ENCODE measurements at places on chromosomes 12 and 14.

DNA sequence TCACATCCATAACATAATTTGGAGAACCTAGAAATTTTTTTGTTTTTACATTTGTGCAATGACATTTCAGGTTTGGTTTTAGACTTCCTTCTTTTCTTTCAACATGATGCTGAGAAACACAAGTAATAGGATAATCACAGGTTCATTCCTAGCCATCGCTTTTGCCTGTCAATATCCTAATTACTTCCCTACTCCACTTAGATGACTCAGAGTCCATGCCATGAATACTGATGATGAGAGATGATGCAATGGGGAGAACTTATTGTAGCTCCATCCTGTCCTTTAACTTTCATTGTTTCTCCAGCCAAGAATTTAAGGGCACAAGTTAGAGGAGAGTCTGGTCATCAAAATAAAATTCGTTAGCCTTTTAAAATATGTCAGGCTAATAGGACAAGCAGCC, 101.3 kb downstream of the PTPRO start:
- DNase-seq = no peak

DNA sequence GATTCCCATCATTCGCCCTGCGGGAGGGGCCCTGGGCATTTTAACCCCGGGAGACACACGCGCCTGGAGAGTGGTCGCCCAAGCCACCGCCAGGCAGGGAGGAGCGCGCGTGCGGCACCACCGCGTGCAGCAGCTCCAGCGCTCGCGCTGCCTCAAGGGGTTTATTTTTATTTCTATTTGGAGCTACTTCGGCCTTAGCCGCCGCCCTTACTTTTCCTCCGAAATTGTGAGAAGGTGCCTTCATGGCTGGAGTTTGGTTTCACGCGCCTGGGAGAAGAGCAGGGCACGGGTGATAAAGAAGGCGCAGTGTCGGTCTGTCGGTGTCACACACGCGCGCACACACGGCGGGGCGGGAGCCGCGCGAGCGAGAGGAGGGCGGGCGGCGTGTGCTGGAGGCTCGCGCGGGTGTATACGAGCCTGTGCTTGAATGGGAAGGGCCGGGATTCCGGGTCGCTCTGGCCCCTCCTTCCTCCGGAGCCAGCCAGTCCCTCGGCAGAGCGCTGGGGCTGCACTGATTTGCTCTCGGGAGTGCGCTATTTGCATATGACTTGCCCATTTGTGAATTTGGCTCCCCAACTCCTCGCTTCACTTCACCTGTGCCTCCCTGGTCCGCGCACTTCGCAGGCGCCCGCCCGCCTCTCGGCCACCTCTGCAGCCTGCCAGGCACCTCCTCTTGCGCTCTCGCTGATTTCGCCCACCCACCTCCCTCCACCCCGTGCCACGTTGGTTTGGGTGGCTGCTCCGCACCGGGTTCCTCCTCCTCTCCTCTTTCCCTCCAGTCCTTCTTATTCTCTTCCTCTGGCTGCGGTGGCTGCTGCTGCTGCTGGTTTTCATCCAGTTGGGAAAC, 932.3 kb downstream of the DIO2 start:
- DNase-seq = no peak

- DNase-seq = no peak
These were observed 26.2 kb downstream of the PRKAB1 start for GRCh38 chr12:119694111-119694510.

GRCh38 chr14:68676511-68676943, 116.3 kb downstream of the ZFP36L1 start:
- no peak for DNase-seq

- DNase-seq = no peak
These were observed 49.7 kb downstream of the KIF26A start for GRCh38 chr14:104187931-104188726.

DNA sequence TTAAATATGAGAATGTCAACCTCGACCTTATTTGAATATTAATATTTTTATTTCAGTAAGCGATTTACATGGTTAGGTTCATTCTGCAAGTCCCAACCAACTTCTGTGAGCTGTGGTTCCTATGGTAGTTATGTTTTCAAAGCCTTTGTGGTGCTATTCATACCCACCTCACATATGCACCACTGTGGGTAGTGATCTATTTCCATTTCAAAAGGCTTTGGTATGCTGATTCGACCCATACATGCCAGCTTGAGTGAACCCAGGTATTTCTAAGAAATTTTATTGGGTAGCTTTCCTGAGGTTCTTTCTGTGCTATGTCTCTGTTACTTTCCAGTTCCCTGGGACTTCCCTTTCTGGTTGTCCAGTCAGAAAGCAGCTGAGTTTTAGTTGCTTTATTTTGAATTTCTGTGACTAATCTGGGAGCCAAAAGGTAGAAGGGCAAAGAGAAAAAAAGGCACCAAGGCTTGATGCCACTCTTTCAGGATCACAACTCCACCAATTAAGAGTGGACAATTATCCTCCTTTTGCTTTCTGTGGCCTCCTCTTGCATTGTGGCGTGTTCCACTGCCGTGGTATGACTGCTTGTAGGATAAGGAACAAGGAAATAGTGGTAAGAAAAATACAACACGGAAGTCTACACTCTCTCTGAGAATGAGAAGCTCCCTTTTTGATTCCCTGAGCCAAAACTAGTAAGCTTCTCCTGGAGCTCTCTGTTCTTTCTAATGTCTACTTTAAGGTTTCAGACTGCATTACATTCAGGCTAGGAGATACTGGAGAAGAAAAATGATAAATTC, 729.1 kb downstream of the NOVA1 start:
- DNase-seq = no peak

- no peak for DNase-seq
These were observed 9.5 kb upstream of the AJUBA start for GRCh38 chr14:22991852-22992251.
